Airway epithelial cell (primary cell): ENCODE measurements at places on chromosomes 11 and 22. TPM values are rescaled to one million over a fixed set of nuclear protein-coding genes. Genes with fewer than 3 reads are reported as not detected.

TMEM134 gene
- total RNA-seq = 86.5 and 87.6 TPM in 2 replicates

PDE3B gene
- 1.4 and 1.8 TPM in 2 replicates for total RNA-seq

HBG1 gene
- total RNA-seq = not detected in 2 replicates

PLAAT2 gene
- total RNA-seq = 0.42 TPM in 1 of 2 replicates, not detected in the other

OR10A2 gene
- total RNA-seq = not detected in 2 replicates

ACR gene
- not detected in 2 replicates for total RNA-seq

CLCF1 gene
- total RNA-seq = 6.1 and 8.5 TPM in 2 replicates
